ENCODE measurements at places on chromosomes 11 and 22. TPM values are rescaled to one million over a fixed set of nuclear protein-coding genes. Genes with fewer than 3 reads are reported as not detected.
A peak's percentile ranks its signal among the peaks of the same experiment; 100 is the strongest.

DNA sequence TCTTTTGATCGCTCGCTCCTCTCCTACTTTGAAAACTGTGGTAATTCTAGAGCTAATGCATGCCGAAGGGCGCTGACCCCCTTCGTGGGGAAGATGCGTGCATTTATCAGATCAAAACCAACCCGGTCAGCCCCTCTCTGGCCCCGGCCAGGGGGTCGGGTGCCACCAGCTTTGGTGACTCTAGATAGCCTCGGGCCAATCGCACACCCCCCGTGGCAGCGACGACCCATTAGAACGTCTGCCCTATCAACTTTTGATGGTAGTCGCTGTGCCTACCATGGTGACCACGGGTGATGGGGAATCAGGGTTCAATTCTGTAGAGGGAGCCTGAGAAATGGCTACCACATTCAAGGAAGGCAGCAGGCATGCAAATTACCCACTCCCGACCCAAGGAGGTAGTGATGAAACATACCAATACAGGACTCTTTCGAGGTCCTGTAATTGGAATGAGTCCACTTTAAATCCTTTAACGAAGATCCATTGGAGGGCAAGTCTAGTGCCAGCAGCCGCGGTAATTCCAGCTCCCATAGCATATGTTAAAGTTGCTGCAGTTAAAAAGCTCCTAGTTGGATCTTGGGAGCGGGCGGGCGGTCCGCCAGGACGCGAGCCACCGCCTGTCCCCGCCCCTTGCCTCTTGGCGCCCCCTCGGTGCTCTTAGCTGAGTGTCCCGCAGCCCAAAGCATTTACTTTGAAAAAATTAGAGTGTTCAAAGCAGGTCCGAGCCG is 3898.2 kb upstream of the OR11H1 start:
- no peak for DNase-seq

- DNase-seq: peak; percentile 28
Observed at GRCh38 chr22:36998620-36999351, 20.5 kb downstream of the TST start.

- no peak for DNase-seq
Observed at GRCh38 chr11:76155500-76156227, 50.6 kb downstream of the WNT11 start.

Gene PANX2
- 2.3 TPM for total RNA-seq

GRCh38 chr22:24513378-24514240 is 18.5 kb downstream of the UPB1 start:
- DNase-seq: no peak

DNA sequence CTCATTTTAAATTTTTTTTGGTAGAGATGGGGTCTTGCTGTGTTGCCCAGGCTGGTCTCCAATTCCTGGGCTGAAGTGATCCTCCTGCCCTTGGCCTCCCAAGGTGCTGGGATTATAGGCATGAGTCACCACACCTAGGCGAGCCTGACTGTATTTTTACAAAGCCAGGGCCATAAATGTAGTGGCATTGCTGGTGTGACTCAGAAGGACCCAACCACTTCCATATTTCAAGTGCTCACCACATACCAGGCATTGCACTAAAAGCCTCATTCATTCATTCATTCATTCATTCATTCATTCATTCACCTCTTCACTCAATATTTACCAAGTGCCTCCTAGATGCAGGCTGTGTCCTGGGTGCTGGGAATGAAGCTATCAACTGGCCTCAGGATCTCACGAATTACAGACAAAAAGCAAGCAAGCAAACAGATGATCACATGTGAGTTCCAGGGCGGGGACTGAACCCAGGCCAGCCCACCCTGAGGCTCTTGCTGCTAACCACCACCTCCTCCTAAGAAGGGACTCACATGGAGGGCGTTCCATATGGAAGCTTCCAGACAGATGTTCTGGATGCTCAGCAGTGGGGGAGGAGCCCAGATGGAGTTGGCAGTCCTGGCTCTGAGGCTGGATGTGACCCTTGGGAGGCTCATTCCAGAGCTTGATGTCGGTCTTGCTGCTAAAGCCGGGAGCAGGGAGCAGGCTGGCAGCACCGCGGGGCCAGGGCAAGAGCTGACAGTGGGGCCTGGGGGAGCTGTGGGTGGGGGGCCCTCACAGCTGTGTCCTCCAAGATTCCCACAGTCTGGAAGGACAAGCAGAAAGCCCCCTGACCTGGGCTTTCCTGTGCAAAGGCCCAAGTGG is 158.8 kb downstream of the CTTN start:
- no peak for DNase-seq

- DNase-seq: no peak
Observed at GRCh38 chr11:61170566-61170965, 9.3 kb upstream of the VPS37C start.

DNA sequence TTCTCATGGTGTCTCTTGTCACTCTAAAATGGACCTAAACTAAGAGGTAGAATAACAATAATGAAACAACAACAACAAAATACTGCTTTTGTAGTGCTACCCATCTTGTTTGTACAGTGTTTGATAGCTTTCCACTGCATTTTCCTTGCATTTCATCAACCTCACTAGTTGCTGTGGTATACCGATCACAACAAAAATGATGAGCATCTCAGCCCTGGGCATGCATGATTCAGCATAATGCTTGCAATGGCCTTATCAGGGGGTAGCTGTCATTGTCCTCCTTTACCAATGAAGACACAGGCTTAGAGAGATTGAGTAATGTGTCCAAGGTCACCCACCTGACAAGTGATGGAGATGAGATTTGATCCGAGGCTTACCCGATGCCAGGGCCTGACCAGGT is 682.5 kb downstream of the NTM start:
- peak; percentile 50 for DNase-seq

DNA sequence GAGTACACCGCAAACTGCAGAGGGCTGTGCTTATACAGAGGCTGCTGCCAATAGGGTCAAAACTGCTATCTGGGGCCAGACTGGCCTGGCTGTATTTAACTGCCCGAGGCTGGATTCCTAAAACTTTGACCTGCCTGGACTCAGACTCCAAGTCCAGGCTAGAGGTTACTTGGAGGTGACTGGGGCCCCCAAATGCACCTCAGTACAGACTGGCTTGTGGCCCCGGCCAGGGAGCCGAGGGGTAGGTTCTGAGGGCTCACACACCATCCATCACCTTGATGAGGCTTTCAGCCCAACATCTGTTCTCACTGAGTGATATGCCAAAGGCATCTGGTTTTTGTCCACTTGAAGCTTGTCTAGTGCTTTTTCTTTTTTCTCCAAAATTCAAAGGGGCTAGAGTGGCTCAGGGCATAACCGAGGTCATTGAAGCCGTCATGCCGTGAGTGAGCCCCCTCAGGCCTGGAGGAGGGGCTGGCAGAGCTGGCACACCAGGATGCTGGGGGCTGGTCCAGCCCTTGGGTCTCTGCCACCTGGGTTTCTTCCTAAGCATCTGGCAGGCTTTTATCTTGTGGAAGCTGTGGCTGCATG is 52.4 kb upstream of the TTLL12 start:
- no peak for DNase-seq

DNA sequence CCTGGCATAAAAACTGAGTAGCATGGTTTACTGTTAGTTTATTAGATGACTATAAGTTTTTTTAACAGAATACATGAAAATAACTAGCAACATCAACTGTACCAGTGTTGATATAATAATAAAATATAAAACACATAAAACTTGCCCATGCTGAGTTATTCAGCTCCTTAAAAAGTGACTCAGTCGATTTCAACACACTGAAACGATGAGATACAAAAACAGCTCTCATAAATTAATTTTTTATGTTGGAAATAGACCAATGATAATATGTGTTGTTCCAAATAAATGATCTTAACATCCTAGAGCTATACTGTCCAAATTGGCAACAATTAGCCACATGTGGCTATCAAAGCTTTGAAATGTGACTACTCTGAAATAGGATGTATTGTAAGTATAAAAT is 15.9 kb downstream of the PDGFD start:
- peak; percentile 37 for DNase-seq

DNA sequence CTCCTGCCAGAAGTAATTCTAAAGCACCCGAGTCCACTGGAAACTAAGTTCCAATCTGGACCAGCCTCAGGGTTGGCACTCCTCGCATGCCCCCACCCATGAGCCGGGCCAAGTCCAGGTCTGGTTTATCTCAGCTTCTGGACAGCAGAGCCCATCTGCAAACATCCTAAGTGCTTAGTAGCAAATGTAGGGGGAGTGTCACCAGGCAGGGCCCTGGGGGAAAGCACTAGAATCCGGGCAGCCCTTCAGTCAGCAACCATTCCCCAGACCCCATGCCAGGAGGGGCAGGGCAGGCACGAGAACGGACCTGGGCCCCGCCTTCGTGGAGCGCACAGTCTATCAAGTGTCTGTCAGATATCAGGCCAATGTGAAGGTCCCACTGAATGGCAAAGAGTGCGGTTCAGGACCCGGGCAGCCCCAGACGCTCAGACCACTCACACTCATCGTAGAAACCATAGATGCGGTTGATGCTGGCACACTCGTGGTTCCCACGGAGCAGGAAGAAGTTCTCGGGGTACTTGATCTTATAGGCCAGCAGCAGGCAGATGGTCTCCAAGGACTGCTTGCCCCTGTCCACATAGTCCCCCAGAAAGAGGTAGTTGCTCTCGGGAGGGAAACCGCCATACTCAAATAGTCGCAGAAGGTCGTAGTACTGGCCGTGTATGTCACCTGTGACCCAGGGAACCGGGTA is 1.3 kb downstream of the PPP1CA start:
- DNase-seq: no peak

Gene IL10RA
- not detected for total RNA-seq

DNA sequence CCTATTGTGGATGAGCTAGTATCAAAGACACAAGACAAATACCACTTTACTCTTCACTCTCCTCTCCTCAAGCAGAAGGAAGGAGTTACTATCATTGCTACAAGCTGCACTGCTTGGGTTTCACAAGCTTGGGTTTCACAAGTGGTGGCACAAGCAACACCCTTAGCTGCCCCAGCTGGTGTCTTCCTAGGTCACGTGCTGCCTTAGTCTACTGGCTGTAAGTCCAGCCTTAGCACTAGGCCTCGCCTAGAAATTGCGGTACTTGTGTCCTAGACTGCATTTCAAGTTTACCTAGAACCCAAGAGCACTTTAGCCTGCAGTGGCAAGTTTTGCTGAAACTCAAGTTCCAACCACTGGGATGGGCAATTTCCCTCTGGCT is 86.6 kb downstream of the EHF start:
- no peak for DNase-seq

DNA sequence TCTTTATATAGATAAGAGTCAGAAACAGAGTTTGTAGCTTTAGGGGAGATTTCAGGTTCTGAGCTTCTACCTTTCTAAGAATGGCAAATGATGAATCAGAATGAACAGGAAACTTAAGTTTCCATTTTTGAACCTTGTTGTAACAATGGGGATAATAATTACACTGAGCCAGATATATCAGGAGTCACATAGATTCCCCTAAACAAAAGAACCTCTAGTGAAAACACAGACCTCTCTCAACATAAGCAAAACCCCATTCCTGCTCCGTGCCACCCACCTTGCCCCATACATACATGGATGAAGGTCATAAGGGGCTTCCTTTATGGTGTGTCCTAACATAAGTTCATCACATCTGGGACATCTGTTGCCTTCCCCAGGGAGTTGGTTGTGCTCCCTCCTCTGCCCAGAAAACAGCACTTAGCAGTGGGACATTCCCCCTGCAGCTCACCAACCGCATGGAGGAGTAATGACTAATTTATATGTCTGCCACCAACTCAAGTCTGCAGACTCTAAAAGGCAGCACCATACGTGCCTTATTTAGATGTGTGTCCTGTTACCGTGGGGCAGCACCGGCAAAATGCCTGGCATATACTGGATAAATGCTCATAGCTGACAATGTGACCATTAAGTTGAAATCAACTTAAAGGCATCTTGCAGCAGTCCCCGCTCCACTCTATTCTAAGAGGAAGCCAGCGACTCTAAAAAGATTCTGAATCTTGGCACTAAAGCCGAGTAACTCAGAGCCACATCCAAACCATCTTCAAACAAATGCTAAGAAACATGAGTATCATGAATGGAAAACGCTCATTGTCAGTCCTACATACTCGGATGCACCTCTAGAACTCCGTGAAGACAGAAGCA is 8.0 kb downstream of the JAML start:
- no peak for DNase-seq

DNA sequence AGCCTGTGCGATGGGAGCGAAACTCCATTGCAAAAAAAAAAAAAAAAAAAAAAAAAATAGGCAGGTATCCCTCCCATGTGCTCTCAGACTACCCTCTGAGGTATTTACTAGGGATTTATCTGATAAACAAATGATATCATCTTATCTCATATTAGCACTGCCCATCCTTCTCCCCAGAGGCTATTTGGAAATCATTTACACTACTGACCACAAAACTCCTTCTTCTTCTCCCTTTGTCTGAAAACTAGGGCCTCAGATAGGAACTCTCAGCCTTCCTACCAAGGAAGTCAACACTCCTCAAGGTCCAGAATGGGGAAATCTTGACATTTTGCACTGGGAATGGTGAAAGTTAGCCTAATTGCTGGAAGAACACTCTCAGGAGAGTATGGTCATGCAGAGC is 46.4 kb downstream of the LARGE2 start:
- DNase-seq: no peak

Gene VPREB1
- not detected for total RNA-seq

Gene CD248
- 562 TPM for total RNA-seq

Gene SCUBE2
- 0.96 TPM for total RNA-seq

GRCh38 chr11:14672635-14673034 is 29.0 kb downstream of the PDE3B start:
- peak; percentile 8 for DNase-seq

- no peak for DNase-seq
Observed at GRCh38 chr11:76107971-76108370, 98.3 kb downstream of the WNT11 start.

Gene PRRG4
- not detected for total RNA-seq

GRCh38 chr22:25760848-25761595 is 19.0 kb downstream of the MYO18B start:
- no peak for DNase-seq

DNA sequence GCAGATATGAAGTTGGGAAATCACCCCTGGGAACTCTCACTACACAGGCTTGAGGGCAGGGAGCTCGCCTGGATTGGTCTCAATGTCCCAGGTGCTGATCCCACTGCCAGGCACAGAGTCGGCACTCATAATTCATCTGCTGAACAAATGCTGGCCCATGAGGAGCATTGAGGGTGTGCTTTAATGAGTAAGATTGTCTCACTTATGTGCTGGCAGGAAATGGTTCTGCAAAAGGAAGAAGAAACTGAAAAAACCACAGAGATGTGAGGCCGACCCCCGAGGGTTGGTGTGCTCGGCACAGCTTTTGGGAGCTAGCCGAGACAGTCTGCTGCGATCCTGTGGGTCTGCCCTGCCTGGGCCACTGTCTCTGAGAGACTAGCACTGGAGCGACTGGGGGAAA is 9.4 kb downstream of the PLAAT2 start:
- no peak for DNase-seq

Gene PTPRCAP
- not detected for total RNA-seq

DNA sequence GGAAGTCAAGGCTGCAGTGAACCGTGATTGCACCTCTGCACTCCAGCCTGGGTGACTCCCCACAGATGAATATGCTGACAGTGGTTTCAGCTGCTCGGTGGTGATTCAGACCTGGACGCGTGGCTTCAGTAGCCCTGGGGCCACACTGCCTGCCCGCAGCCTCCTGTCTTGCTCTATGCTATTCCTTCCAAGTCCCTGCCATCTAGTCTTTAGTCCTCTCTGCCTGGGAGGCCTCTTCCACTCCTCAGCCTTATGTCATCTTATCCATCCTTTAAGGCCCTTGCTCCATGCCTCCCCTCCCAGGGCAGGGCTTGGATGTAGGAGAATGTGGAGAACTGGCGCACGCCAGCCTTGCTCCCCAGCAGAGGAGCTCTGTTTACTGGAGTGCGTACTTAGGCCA is 23.0 kb downstream of the YDJC start:
- DNase-seq: no peak

Gene ALDH3B2
- not detected for total RNA-seq
